Fibroblast of villous mesenchyme (primary cell): ENCODE measurements at places on chromosomes 6 and 20. TPM values are rescaled to one million over a fixed set of nuclear protein-coding genes. Genes with fewer than 3 reads are reported as not detected.

GRCh38 chr20:23629017-23629541 lies 8.7 kb downstream of the CST3 start:
- peak; percentile 74 for DNase-seq

GRCh38 chr6:48733581-48733980 lies 622.6 kb upstream of the PTCHD4 start:
- DNase-seq: peak; percentile 37

DNA sequence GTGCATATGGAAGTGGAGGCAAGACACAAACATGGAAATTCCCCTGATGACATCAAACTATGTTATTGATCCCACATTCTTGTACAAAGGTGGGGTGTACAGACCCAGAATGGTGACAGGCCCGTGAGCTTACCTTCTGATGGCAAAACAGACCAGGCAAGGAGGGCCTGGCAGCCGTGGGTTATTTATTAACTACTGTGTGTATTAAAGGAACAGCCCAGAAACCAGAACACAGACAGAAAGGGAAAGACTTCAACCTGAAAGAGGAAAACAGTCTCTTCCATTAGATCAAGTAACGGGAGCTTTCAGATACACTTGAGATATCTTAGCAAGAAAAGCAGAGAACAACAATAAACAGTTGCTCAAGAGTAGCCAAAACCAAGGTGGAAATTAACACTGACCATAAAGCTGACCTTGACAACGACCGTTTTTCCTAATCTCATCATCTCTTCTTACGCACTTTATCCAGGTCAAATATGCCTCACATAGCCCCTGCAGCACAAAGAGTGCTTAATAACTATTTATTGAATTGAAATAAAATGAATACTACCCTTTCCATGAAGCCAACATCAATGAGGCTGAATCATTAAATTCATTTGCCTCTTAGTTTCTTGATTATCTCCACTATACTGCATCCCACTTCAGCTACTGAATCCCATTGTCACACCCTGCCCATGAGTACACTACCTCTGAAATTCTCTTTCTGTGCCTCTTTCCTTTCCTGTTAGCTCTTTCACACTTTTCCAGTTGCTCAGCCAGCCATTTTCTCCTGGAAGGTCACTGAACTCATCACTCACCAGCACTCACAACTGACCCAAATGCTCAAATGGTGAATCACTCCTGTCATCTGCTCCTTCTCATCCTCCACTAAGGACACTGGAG lies 67.4 kb downstream of the MOXD1 start:
- DNase-seq: peak; percentile 75

GRCh38 chr6:125792172-125792571 lies 1.4 kb downstream of the NCOA7 start:
- DNase-seq: no peak

- peak; percentile 45 for DNase-seq
Measured at GRCh38 chr20:62367136-62367632, at the start of gene LAMA5. Gene LAMA5 (minus strand): TSS chr20:62367312. CDS start chr20:62367245, 67 bp downstream.

DNA sequence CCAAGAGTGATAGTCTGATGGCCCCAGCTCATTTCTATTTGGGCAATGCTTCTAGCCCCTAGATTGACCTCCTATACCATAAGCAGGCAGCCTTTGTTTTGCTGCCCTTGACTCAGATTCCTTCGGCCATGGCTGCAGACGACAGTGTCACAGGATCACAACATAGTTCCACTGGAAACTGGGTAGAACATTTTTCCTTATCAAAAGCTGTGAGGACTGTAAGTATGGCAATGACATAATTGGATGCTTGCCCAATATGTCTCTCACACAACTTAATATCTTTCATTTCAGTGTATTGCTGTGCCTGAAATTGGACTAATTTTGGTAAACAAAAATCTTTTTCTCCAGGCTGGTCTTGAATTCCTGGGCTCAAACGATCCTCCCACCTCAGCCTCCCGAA lies 22.9 kb downstream of the KIF6 start:
- no peak for DNase-seq

GRCh38 chr20:62573817-62574216 lies 68.5 kb upstream of the SLCO4A1 start:
- no peak for DNase-seq

- DNase-seq: no peak
Measured at GRCh38 chr20:62330576-62331317, 27.9 kb downstream of the ADRM1 start.

DNA sequence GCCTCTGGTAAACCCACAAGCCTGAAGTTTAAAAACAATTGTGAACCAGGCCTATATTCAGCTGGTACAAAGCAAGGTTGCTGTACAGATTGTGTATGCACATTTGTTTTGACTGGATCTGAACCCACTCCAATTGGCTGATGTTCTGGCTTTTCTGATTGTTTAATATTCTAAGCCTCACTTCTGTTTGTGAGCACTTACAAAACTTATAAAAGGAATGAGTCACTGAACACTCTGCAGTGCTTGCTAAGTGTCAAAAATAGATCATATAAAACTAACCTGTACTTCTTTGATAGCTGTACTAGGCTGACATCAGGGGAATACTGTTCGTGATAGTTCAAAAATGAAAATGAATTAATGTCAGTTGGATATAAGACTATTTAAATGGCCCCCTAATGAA lies 12.1 kb downstream of the COL21A1 start:
- DNase-seq: peak; percentile 40

DNA sequence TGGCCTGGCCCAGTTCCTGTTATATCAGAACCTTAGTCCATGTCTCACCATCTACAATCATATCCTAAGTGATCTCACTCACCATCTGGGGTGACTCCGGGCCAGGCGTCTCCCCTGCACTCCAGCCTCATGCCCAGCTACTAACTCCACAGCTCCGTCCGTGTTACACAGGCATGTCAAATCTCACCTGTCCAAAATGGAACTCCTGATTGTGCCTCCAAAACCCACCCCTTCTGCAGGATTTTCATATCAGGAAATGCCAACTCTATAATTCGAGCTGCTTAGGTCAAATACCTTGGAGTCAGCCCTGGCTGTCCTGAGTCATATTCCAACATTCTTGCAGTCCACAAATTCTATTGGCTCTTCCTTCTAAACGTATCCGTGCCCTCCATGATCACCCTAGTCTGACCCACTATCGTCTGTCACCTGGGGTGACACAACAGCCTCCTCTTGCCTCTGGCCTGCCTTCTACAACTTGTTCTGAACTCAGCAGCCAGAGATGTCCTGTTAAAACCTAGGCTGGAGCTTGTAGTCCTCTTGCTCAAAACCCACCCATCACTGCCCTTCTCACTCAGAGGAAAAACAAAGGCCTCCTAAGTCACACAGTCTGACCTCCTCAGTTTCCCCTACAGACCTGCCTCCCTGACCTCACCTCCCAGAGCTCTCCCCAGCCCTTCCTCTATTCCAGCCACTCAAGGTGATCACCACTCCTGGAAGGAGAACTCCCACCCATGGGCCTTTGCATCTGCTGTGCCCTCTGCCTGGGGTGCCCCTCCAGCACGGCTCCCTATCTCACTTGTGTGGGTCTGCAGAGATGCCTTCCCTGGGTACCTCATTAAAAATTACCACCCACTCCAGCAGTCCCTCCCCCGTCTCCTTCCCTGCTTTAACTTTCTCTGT lies 85.3 kb upstream of the SIRPA start:
- no peak for DNase-seq

DNA sequence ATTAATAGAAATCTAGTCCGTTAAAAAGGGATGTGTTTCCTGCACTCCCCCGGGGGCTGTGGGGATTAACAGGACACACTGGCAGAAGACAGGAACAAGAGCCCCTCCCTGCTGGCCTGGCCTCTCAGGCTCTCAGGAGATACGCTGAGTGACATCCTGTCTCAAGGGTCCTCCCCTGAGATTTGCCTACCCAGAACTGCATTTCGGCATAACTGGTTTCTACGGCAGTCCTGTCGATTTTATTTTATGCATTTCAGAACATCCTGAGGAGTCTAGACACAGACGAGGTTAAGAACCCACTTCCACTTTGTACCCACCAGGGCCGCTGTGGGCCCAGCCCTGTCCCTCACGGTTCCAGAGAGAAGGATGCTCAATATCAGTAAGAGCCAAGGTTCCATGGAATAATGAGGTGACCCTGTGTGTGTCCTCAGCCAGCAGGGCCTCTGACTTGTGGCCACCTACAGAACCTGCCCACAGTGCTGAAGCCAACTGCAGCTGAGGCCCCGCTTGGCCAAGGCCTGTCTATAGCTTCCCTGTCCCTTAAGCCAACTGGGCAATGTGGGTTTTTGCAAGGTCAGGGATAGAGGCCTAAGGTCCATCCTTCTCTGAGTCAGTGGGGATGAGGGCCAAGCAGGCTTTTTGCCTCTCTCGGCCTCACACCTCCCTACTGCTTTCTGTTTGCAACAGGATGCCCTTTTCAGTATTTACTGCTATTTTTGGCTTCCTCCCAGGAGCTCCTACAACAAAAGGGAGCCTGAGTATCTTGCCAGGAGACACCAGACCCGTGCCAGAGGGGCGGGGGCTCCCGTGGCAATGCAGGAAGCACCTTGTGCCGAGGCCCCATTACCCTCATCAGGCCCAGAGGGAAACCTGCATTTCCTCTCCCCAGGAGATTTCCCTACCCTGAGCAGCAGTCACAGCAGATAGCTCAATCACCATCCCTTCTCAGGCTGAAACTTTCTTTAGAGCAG lies 14.7 kb downstream of the UQCC2 start:
- DNase-seq: peak; percentile 44

DNA sequence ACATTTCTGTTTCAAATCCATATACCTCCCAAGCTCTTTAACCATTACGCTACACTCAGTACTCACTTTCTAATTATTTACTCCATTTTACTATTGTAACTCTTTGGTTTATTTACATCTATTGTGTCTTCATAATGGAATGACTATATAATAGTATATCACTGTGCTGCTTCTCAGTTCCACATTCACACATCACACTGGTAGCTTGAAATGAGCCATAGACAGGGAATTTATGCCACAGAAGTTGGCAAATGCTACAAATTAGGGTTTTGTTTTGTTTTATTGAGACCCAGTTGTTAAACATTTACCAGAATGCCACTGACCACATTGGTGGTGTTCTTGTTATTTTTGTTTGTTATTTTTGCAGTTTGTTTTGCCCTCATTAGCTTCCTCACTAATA lies 213.9 kb downstream of the KCNQ5 start:
- DNase-seq: no peak

GRCh38 chr6:135233686-135234491 lies 52.8 kb downstream of the MYB start:
- peak; percentile 51 for DNase-seq

DNA sequence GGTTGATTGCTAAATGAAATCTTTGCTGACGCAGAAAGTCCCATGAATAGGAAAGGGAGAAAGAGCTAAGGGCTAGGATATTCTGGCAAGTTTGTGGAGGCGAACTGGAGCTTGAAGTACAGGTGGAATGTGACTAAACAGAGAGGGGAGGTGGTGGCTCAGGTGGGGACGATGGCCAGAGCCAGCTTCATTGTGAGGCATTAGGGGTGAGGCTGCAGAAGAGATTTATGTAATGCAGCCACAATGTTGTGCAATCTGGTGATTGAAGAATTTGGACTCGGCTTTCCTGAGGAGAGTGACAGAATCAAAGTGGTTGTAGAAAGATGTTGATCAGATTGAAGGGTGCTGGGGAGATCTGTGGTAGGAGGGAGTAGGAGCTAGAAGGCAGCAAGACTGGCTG lies 42.9 kb upstream of the SPACA1 start:
- DNase-seq: no peak

GRCh38 chr6:146543211-146543939 lies at the start of gene RAB32:
Gene RAB32 (plus strand): TSS chr6:146543833. CDS start chr6:146543872, 39 bp downstream.
- DNase-seq: peak; percentile 95

- DNase-seq: peak; percentile 21
Measured at GRCh38 chr6:79240509-79240908, 6.0 kb upstream of the HMGN3 start.

- no peak for DNase-seq
Measured at GRCh38 chr6:146381486-146381885, 162.1 kb upstream of the RAB32 start.

- DNase-seq: no peak
Measured at GRCh38 chr6:144474290-144474689, 189.2 kb downstream of the UTRN start.

GRCh38 chr6:43628393-43629103 lies 516 bp downstream of the GTPBP2 start:
- peak; percentile 63 for DNase-seq

GRCh38 chr6:116027801-116028200 lies 32.9 kb downstream of the FRK start:
- DNase-seq: no peak

DNA sequence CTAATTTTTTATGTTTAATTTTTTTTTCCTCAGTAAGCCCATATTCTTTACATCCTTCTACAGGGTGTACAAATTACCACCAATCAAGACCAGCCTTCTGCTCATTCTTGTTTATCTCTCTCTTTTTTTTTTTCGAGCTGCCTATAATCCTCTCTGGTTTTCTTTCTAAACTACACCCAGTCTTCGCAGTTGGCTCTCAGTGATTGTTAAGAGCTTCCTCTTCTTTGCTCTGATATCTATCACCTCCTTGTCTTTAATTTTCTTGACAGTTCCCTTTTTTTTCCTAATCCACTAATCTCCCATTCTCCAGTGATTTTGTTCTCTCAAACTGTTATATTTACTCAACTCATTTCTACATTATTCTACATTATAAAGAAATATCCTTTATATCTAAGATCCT lies 38.5 kb upstream of the PTPRK start:
- no peak for DNase-seq

DNA sequence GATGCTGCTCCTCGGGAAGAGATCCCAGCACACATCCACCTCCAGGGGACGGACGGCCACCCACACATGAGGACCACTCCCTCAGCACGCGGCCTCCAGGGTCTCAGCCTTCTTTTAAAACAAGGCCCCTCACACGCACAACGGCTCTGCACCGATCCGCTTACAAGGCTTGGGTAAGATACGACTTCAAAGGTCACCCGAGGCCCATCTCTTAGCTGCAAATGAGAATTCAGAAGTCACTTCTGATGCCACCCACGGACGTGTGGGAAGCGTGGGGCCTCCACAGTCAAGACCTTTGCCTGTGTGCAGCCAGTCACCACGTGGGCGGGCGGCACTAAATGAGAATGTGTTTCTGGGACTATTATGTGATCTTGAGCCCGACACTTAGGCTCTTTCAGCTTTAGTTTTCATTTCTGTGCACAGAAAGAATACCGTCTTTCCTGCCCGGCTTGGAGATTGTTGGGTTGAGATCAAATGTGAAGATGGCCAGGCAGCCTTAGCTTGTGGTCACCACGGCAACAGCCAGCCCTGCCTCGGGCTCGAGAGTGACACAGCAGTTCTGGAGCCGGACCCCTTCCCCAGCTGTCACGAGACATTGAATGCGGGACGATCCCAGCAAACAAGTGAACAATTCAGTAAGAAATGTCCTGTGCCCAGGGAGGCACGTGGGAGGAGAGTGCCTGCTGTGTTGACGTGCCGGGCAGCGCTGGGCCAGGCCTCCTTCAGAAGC lies 91.6 kb downstream of the RAMACL start:
- no peak for DNase-seq

The TSPO2 gene
- total RNA-seq: not detected in 2 replicates

The CBLN4 gene
- not detected in 2 replicates for total RNA-seq

The NQO2 gene
- 7.4 and 12.1 TPM in 2 replicates for total RNA-seq

The GJA1 gene
- 512 and 834 TPM in 2 replicates for total RNA-seq

The EDN1 gene
- 2.2 and 2.9 TPM in 2 replicates for total RNA-seq

The CNR1 gene
- not detected in 2 replicates for total RNA-seq

The ISM1 gene
- total RNA-seq: 0.43 and 0.64 TPM in 2 replicates

The PNPLA1 gene
- total RNA-seq: not detected in 2 replicates

The CCN5 gene
- 0.32 and 1.7 TPM in 2 replicates for total RNA-seq

The TTBK1 gene
- total RNA-seq: not detected in 2 replicates

The SLC52A3 gene
- not detected in 2 replicates for total RNA-seq

The TCFL5 gene
- total RNA-seq: 12.6 and 19.0 TPM in 2 replicates

The C20orf141 gene
- total RNA-seq: 0.32 TPM in 1 of 2 replicates, not detected in the other

The KCNK15 gene
- 0.32 and 1.7 TPM in 2 replicates for total RNA-seq

The ASIP gene
- not detected in 2 replicates for total RNA-seq
